ENCODE measurements at places on chromosomes 11 and 22.

GRCh38 chr11:19209617-19210370 lies 8.0 kb upstream of the CSRP3 start:
- DNase-seq: no peak

DNA sequence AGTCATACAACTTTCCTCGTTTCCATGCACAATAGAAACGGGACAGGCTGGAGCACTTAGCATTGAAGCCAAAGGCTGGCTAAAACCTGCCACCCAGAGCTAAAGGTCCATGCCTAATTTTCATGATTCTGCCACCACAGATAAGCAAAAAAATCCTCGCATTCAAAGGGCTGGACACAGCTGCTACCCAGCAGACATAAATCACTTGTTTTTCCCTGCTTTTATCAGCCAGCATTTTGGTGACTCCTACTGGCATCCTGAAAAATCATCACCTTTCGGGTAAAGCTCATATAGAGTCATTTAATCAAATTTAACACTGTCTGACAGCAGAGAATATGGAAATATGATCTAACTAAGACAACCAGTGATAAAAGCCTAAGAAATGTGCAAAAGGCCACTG lies 37.9 kb downstream of the ALG9 start:
- DNase-seq: no peak

DNA sequence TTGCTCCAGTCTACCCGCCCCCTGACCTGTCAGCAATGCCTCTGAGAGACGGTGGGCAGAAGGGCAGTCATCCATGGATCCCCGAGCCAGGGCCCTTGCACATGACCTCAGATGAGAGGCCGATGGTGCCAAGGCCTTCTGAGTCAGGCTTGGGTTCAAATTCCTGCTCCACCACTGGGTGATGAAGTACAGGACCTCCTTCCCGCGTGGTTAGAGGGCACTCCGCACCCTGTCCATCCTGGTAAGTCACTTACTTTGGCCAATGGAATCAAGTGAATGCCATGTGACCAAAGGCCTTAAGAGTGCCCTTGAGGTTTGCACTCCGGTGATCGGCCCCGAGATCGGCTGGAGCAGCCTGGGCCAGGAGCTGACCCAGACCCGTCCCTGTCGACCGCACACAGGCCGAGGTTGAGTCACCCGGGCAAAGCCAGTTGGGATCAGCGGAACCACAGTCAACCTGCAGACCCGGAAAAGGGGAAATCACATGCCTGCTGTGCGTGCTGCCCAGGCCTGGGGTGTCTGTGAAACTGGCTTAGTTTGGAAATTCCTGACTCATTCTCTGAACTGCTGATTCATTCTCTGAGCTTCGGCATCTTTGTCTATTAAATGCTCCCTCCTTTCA lies 48.9 kb downstream of the RTL6 start:
- DNase-seq: no peak

DNA sequence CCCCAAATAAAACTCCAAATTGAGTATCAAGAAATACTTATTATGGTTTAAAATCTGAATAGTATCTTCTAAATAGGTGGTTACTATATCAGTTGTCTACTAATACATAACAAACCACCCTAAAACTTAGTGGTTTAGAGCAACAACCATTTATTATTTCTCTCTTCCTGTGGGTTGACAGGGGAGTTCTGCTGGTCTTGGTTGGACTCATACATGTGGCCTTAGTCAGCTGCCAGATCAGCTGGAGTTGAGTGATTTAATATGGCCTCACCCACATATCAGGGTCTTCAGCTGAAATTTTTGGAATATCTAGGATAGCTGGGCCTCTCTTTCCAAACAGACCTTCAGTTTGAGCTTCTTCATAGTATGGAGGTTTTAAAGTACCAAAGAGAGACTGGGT lies 34.5 kb downstream of the C11orf65 start:
- no peak for DNase-seq

DNA sequence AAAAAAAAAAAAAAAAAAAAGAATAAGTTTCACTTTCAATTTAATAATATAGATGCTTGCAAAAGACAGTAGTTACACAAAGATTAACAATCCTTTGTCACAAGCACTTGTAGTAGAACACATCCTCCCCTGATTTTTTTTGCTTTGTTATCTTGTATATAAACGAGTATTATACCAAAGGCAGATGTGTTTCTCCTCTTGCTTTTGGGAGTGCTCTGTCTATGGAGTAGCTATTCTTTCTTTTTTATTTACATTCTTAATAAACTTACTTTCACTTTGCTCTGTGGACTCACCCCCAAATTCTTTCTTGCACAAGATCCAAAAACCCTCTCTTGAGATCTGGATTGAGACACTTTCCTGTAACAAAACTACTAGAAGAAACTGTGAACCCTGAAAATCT lies 3.4 kb upstream of the MRPL16 start:
- no peak for DNase-seq

DNA sequence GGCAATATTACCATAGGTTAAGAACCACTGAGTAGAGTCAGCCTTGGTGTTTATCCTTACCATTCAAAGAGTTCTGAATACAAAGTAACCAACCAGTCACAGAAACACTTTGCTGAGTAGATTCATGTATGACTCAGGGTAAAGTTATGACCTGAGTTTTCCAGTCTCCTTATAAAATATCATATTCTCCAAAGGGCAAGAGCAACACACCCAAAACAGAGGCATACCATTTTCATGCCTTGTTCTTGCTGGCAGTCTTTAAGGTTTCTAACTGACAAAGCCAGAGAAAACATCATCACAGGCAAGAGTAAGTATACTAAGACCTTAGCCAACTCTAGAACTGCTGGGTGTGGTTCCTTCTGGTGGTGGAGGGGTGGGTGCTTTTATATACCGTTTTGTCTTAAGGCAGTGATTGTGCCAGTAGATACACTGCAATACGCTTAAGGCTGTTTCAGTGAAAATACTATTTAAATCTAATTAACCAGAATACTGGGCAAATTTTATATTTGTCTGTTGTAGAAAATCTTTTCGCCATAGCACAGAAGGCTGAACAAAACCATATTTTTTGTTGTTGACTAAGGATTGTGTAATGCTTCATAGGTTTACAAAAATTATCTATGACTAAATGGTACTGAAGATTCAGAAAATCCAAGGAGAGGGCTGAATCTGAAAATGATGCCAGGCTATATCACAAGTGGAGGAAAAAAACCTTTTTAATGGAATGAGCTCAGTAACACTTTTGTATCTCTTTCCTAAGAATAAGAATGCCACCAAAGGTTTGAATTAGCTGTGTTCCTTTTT lies 3.0 kb downstream of the ATL3 start:
- DNase-seq: no peak

DNA sequence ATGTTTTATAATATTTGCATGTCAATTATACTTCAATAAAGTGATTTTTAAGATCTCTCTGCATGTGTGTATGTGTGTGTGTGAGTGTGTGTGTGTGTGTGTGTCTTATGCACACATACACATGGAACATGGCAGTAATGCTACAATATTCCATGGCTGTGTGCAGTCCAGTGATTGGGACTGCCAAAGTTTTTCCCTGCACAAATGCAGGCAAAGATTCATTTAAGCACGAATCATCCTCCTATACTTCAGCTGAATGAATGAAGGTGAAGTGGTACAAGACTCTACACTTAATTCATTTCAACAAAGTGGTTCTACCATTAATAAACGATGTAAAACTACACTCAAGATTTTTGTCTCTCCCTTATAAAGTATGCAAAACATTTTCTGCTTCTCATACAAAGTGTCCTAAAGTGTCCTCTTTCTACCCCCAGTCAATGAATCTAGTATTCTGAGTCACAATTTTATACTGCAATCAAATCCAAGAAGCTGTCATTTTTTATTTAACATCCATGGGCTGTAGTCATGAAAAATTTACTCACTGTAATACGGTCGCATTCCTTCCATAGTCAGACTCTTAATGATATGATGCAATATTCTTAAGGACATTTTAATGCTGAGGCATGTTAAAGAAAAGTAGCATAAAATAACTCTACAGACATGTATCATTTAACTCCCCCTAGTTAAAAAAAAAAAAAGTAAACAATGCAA lies 132.4 kb downstream of the TTC28 start:
- DNase-seq: no peak

DNA sequence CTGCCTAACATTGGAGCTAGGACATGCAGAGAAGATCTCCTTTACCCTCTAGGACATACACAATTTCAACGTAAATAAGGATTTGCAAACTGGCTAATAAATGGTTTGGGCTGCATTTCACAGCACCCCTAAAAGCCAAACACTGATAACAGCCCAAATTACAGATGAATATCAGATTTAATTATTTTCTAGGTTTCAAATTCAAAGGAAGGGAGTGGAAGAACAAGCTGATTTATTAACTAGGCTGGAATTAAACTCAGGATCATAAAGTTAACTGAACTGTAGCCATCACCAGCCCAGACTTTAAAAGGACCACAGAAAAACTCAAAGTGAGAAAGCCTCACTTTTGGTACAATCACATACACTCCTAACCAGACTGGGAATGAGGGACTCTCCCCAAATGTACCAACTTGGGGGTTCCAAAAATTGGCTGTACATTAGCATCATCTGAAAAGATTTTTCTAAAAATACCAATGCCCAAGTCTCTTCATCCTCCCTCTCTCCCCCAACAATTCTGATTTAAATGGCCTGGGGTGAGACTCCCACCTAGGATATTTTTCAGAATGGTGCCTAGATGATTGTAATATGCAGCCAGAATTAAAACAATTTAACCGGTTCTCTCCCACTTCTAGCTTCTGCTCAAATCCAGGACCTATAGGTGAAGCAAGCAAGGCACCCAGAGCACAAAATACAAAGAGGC lies 43.5 kb downstream of the SYTL2 start:
- DNase-seq: no peak

- DNase-seq: no peak
Measured at GRCh38 chr11:124591430-124591829, 19.8 kb upstream of the PANX3 start.

GRCh38 chr11:134119094-134119493 lies 50.2 kb downstream of the JAM3 start:
- DNase-seq: no peak

- no peak for DNase-seq
Measured at GRCh38 chr11:45621588-45621987, 43.8 kb downstream of the CHST1 start.

DNA sequence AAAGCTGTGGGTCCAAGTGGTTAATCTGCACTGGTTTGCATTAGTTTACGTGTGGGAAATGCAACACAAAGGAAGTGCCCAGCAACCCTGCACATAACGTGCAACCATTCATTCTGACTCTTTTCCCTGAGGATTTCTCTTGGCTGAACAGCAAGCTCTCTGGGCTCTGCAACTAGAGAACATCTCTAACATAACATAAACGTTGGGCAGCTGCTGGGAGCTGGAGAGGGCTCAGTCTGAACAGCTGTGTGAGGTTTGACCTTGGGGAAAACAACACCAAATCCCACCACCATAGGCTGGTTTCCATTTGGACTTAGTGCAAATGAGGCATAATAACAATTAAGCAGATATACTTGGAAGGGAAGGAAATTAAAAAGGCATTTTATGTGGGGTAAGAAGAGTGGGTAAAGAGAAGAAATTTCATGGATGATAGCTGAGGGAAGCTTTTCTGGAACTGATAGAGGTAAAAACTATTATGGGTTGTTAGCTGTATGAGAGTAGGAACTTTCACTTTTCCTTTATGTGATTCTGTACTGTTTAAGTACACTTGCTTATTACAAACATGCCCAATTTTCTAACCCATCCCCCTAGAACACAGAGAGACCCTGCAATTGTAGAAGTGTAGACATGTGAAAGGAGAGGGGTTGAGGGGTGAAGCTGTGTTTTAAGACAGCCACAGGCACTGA lies 76.2 kb downstream of the SNX19 start:
- no peak for DNase-seq

GRCh38 chr11:78041843-78042440 lies 18.9 kb upstream of the KCTD14 start:
- no peak for DNase-seq

- no peak for DNase-seq
Measured at GRCh38 chr11:27083782-27084181, 43.2 kb downstream of the BBOX1 start.

- DNase-seq: no peak
Measured at GRCh38 chr11:69878144-69878883, 59.1 kb upstream of the FGF3 start.

GRCh38 chr11:122089111-122089510 lies 26.9 kb downstream of the BLID start:
- no peak for DNase-seq

- no peak for DNase-seq
Measured at GRCh38 chr11:106695506-106695905, 322.8 kb downstream of the GUCY1A2 start.

Measured in NCI-H524 treated with DMSO at 0.1 percent for 48 hours (cell line).